NCI-H187 treated with DMSO at 0.1 percent for 48 hours (cell line): ENCODE measurements at places on chromosomes 12 and 14.

DNA sequence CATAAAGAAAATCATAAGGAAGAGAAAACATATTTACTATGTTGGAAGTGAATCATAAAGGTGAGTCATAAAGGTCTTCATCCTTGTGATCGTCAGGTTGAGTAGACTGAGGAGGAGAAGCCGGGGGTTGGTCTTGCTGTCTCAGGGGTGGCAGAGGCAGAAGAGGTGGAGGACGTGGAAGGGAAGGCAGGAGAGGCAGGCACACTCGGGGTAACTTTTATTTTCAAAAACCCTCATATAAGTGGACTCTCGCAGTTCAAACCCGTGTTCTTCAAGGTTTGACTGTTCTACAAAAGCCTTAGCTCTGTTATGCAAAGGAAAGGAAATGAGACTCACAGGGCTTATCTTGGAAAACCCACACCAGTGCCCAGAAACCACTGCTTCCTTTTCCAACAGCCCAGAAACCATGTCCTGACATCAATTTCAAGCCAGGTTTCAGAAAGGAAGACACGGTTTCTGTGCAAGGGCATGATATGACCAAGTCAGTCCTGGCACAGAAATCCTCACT lies 14.0 kb downstream of the SMCO2 start:
- no peak for DNase-seq

DNA sequence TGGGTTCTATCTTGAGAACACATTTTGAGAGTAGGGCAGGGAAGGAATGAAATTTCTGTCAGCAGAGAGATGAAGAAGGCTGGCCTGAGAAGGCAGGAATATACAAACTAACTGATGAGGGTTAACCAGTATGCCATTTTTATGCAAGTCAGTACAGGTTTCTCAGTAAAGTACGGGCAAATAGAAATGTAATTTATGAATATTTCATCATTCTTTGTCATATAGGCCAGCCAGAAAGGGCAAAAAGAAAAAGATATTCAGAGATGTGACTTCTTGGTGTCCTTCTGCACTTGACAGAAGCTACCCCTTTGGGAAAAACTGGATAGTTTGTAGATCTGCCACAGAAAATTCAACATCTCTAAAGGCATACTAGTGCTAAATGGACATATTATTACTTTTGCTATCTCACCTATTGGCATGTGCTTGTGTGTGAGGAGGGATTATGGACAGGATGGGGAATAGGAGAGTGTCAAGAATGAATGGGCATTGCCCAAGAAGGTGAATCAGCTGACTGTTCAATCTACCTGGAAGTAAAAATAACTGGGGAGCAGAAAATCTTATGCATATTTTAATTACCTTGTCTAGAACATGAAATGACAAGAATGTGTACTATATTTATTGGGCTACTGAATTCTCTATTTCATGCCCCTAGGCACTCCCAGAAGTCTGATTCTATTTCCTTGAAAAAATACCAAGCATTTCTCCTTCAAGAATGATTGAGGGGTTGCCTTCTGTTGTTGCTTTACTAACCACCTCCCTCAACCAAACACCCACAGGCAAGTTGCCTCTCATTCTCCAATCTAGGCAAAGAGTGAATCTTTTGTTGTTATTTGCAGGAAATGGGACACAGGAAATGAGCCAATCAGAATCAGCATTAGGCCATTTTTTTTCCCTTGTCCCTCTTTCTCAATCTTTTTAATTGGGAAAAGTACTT lies 175.1 kb upstream of the SLC38A2 start:
- DNase-seq, result no peak

GRCh38 chr14:102264775-102265174 lies 40.2 kb downstream of the MOK start:
- DNase-seq, result no peak

DNA sequence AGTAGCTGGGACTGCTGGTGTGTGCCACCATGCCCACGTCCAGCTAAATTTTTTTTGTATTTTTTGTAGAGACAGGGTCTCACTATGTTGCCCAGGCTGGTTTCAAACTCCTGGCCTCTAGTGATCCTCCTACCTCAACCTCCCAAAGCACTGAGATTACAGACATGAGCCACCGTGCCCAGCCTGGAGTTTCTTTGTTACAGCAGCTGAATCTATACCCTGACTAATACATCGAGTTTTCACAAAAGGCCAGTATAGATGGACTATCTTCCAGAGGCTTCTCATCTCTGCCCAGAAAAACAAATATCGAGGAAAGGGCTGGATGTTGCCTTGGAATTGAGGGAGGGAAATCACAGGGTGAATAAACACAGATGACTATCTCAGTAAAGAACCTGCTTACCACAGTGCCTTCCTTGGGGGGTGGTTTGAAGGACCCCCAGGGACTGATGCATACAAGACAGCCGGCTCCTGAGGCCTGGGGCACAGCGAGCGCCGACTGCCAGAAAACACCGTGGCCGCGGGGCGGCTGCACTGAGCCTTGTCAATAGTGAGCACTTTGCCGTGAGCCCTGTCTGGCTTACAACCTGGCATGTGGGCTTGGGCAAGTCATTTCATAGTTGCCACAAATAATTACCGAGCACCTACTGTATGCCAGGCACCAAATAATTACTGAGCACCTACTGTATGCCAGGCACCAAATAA lies 111.9 kb downstream of the SCARB1 start:
- DNase-seq, result no peak

DNA sequence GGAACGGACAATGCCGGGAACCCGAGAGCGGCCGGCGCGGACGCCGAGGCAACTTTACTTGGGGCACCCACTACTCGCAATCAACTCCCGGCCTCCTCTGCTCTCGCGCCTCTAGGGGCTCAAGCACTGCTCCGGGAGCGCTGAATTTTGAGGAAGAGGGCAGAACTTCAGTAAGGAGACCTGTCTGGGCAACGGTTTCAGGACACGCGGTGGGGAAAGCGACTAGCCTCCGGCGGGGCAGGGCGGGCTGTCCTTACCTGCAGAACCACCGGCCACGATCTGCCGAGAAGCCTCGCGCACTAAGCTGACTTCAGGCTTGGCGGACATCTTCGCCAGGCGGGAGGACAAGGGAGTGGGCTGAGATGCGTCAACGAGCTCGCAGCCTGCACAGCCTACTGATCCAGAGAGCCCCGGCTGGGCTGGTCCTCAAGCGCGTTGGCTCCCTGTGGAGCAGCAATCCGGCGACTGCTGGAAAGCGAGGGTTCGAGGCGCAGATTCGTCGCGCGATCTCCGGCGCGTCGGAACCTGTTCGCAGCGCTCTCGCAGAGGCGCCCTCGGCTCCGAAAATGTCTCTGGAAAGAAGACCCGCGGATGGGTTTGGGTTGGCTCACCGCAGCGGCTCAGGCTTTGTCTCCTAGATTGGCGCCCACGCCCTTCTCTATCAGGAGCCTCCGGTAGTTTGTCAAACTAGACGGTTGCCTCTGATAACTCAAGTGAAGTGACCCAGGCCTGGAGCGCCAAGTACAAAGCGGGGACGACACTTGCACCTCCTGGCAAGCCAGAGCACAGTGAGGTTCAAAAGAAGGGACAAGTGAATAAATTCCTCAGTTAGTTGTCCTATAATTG lies at the start of gene SLC25A21:
SLC25A21 (minus strand) TSS at position 583 of the 846 bp plus-strand sequence.
- peak; percentile 66 for DNase-seq

- DNase-seq, result no peak
Observed at GRCh38 chr12:67067453-67068203, 201.5 kb upstream of the CAND1 start.

DNA sequence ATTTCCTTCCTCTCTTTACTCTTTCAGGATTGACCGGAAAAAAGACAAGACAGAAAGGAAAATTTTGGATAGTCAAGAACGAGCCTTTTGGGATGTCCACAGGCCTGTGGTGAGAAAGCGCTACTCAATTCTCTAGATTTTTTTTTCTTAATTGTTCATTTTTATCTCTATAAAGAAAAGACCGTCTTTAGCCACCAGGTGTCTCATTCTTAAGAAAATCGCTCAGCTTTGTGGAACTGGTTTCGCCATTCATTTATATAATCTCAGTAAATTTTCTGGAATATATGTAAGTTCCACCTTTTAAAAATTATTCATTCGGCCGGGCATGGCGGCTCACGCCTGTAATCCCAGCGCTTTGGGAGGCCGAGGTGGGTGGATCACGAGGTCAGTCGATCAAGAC lies 421.1 kb downstream of the DPF3 start:
- DNase-seq, result no peak

DNA sequence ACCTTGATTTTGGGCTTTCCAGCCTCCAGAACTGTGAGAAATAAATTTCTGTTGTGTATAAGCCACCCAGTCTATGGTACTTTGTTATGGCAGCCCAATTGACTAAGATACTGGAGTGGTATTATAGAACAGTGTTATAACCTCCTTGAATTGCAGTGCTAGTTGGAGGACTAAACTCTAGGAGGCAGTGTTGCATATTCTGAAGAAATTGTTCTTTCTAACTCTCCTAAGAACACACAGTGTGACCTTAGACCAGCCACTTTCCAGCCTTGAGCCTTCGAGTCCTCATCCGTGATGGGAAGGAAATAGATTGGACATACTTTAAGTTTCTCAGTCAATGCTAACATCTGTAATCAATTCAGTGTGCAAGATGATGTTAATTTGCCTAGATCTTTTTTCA lies 22.4 kb upstream of the LRRC10 start:
- DNase-seq, result no peak

DNA sequence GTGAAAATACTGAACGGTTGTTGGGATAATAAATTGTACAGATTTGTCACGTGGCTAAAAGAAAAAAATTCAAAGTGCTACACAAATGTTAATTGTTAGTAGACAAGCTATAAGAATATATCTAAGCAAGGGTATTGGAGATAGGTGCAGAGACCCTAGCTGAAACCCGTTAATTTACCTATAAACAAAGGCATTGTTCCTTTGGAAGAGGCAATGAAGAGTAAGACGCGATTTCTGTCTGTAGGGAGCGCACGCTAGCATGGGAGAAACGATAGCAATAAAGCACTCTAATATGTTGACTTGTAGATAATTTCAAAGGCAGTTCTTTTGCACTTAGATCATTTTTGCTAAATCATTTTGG lies 565 bp downstream of the CCDC77 start:
- DNase-seq, result no peak

- DNase-seq, result no peak
Observed at GRCh38 chr14:21913759-21914158, 240.1 kb upstream of the OR4E1 start.

GRCh38 chr12:88994971-88995370 lies 357.3 kb downstream of the DUSP6 start:
- no peak for DNase-seq

- no peak for DNase-seq
Observed at GRCh38 chr12:46304070-46304469, 35.2 kb upstream of the SLC38A1 start.

GRCh38 chr14:68199554-68200151 lies 380.1 kb downstream of the RAD51B start:
- no peak for DNase-seq

DNA sequence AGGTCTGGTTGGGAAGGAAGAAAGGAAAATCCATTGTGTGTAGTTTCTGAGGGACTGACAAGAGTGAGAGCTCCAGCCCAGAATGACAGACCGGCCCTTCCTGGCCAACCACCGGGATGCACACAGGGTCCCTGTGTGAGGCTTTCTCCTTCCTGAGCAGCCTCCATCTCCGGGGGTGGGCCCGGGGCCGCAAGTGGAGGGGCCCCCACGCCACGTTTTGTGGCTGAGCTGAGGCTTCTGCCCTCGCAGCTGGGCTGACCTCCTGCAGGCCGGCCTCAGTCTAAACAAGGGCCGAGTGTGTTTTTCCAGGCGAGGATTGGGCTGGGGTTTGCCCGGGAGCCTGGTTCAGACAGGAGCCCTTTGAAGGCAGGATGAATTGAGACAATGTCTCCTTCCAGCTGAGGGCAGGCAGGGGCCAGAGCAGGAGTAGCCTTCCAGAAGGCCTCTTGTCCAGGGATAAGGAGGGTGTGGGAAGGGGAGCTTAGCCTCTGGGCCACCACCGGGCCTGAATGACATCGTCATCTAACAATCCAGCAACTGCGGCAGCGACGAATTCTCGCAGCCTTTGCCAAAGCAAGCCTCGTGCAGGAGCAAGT lies 96.5 kb upstream of the NCOR2 start:
- DNase-seq, result no peak

DNA sequence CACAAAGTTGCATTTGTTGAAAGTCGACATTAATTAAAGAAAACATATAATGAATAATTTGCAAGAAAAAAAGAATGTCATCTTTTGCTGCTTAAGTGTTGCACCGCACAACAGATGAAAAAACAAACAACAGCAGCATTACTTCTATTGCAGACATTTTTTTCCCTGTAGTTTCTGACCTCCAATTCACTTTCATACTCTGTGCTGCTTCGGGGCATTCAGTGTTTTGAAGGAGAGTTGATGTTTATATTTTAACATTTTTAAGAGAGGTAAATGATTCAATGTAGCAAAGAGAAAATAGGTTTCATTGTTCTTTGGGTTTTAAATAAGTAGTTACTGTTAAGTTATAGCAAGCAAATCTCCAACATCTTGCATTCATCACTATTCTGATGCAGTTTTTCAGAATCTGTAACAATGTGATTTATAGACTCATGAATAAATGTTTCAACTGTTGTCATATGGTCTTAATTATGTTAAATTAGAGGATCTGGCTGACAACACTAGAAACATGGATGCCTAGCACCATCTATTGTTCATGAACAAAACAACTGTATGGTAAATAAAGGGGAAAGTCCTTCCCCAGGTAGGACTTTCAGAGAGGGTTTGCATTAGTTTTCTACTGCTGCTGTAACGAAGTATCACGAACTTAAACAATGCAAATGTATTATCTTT lies 168.1 kb downstream of the BCAT1 start:
- no peak for DNase-seq

- DNase-seq, result no peak
Observed at GRCh38 chr14:84065811-84066210, 1464.1 kb upstream of the FLRT2 start.

- no peak for DNase-seq
Observed at GRCh38 chr14:63398952-63399351, 80.2 kb upstream of the GPHB5 start.

GRCh38 chr14:100708425-100709288 lies 18.0 kb upstream of the DLK1 start:
- DNase-seq, result peak; percentile 27

GRCh38 chr12:82826505-82826904 lies 139.8 kb downstream of the TMTC2 start:
- DNase-seq, result no peak

GRCh38 chr12:125685915-125686314 lies 620.7 kb downstream of the AACS start:
- DNase-seq, result no peak

DNA sequence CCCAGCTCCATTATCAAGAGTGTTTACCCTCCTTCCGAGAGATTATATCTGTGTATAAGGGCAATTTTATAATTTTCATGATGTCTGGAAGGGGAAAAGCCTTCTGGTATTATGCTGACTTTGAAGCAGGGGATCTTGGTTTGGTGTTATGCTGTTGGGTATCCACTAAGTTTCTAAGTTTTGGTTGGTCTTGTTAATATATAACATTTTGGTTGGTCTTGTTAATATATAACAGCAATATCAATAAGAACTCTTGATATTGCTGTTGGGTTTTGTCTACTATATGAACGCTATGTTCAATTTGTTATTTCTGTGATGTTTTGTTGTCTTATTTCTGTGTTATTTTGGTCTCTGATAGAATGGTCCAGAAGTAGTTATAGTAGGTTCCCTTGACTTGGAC lies 349.2 kb upstream of the LRFN5 start:
- no peak for DNase-seq
